Smooth muscle cell of the coronary artery (primary cell): ENCODE measurements at places on chromosomes 2 and 18. TPM values are rescaled to one million over a fixed set of nuclear protein-coding genes. Genes with fewer than 3 reads are reported as not detected.

STK11IP gene
- 10.0 and 15.2 TPM in 2 replicates for total RNA-seq

RND3 gene
- total RNA-seq = 287 and 474 TPM in 2 replicates

G6PC2 gene
- total RNA-seq = not detected in 2 replicates

ZSWIM2 gene
- not detected in 2 replicates for total RNA-seq

LYG1 gene
- total RNA-seq = not detected in 2 replicates

PCARE gene
- not detected in 2 replicates for total RNA-seq

REG3A gene
- not detected in 2 replicates for total RNA-seq

FOXI3 gene
- not detected in 2 replicates for total RNA-seq

CYRIA gene
- total RNA-seq = 0.75 and 4.3 TPM in 2 replicates

LRATD1 gene
- 0.47 TPM in 1 of 2 replicates, not detected in the other for total RNA-seq

GLI2 gene
- total RNA-seq = 1.1 and 6.1 TPM in 2 replicates

CNDP1 gene
- total RNA-seq = not detected in 2 replicates

SIX2 gene
- 0.38 and 0.47 TPM in 2 replicates for total RNA-seq

AGPS gene
- total RNA-seq = 26.2 and 72.9 TPM in 2 replicates

ITGB6 gene
- total RNA-seq = 0.15 TPM in 1 of 2 replicates, not detected in the other

GPN1 gene
- total RNA-seq = 29.0 and 30.4 TPM in 2 replicates

PLCD4 gene
- total RNA-seq = 2.9 and 4.0 TPM in 2 replicates

EPB41L3 gene
- total RNA-seq = 0.68 and 157 TPM in 2 replicates

GIGYF2 gene
- 39.7 and 166 TPM in 2 replicates for total RNA-seq

GAL3ST2 gene
- total RNA-seq = 0.23 TPM in 1 of 2 replicates, not detected in the other

PCGF1 gene
- 21.1 and 36.6 TPM in 2 replicates for total RNA-seq

SCN9A gene
- total RNA-seq = 0.83 and 2.6 TPM in 2 replicates

TPO gene
- total RNA-seq = not detected in 2 replicates

ANKRD44 gene
- 9.4 and 19.0 TPM in 2 replicates for total RNA-seq

PTPRN gene
- under 0.01 and 9.0 TPM in 2 replicates for total RNA-seq

GPR55 gene
- total RNA-seq = not detected in 2 replicates

CCNT2 gene
- 20.2 and 22.7 TPM in 2 replicates for total RNA-seq

FLACC1 gene
- total RNA-seq = 0.60 and 1.2 TPM in 2 replicates

MRO gene
- not detected in 2 replicates for total RNA-seq

SRD5A2 gene
- total RNA-seq = not detected in 2 replicates

UGT1A8 gene
- total RNA-seq = under 0.01 and 0.08 TPM in 2 replicates

PPP1R1C gene
- 0.38 TPM in 1 of 2 replicates, not detected in the other for total RNA-seq

ALK gene
- total RNA-seq = under 0.01 TPM in 1 of 2 replicates, not detected in the other

MCM6 gene
- 10.3 and 17.4 TPM in 2 replicates for total RNA-seq

EML4 gene
- 19.5 and 56.8 TPM in 2 replicates for total RNA-seq

GALM gene
- 14.4 and 54.5 TPM in 2 replicates for total RNA-seq

PLCL1 gene
- total RNA-seq = 2.5 and 15.6 TPM in 2 replicates

CCBE1 gene
- total RNA-seq = 7.7 and 31.9 TPM in 2 replicates

RGPD6 gene
- total RNA-seq = 15.3 and 25.5 TPM in 2 replicates
